ENCODE measurements at places on chromosomes 2 and 18.

DNA sequence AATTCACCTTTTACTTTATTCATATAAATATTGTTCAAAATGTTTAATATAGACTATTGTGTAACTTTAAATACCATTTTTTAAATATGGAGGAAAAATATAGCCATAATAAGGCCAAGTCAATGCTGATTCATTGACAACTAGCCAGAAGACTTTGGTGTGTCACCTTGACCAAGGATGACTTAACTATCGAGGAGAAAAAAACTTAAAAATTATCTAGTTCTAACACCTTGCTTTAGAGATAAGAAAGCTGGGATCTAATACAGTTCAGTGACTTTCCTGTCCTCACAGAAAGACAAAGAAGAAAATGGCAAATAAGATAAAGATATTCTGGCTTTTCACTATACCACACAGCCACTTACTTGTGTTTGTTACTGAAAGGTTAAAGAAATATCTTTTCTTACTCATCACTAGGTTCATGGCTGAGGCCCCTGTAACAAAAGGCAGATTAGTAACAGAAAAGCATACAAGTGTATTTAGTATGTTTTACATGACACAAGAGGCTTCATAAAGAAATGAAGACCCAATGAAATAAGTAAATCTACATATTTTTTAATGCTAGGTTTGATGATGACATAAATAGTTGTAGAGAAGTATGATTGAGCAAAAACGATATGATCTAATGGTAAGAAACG lies 65.9 kb upstream of the LRRTM1 start:
- DNase-seq, result no peak

GRCh38 chr2:21372654-21373053 lies 248.9 kb downstream of the TDRD15 start:
- DNase-seq, result no peak

GRCh38 chr2:216429428-216429827 lies 17.1 kb downstream of the SMARCAL1 start:
- no peak for DNase-seq

GRCh38 chr2:42227491-42227890 lies 58.3 kb downstream of the EML4 start:
- DNase-seq, result no peak

- no peak for DNase-seq
Measured at GRCh38 chr2:223095207-223095606, 43.2 kb downstream of the KCNE4 start.

GRCh38 chr2:15628899-15629855 lies 37.5 kb downstream of the DDX1 start:
- DNase-seq, result no peak

DNA sequence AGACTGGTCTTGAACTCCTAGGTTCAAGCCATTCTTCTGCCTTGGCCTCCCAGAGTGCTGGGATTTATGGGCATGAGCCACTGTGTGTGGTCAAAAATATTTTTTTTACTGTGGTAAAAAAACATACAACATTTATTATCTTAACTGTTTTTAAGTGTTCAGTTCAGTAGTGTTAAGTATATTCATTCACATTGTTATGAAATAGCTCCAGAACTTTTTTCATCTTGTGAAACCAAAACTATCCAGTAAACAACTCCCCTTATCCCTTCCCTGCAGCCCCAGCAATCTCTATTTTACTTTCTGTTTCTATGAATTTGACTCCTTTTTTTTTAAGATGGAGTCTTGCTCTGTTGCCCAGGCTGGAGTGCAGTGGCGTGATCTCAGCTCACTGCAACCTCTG lies 9.3 kb downstream of the RMC1 start:
- no peak for DNase-seq

- no peak for DNase-seq
Measured at GRCh38 chr2:181319286-181319685, 137.9 kb upstream of the ITGA4 start.

DNA sequence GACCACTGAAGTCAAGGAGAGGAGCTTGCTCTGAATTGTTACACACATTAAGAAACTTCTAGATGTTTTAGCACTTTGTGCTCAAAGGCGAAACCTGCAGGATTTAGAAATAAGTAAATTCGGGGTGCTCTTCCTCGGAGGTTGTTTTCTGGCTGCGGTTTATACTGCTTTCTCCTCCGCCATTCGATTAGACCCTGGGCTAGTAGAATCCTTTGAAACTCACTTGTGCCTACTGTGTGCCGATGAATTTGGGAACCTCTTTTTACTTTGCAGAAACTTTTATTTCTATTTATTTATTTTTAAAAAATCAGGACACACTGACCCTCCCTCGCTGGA lies 3.5 kb downstream of the MEIS1 start:
- DNase-seq, result no peak

DNA sequence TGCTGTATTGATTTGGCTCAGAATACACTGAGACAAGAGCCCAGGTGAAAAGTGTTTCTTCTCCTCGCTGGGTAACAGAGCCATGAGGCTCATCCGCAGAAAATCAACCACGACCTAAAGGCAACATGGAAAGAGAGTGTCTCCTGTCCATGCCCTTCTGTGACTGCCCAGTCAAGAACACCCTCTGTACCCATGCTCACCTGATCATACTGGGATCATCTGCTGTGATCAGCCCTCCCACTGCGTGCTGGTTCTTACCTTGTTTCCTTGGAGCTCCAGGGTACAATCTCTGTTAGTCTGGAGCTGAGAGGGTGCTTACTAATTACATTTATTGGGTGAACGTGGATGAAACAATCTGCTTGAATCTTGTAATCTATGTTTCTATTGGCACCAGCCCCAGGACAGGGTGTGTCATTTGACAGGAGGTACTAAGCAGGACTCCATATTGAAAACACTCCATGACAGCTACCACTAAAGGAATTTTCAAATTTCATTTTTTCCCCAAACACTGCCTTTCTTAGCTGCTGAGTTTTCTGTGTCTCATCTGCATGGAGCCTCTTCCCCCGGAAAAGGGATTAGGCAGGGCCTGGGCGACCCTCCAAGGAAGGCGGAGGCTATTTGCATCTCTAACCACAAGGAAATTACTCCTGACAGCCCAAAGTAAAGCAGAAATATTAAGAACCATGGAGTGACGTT lies 39.7 kb upstream of the GRP start:
- DNase-seq, result no peak

DNA sequence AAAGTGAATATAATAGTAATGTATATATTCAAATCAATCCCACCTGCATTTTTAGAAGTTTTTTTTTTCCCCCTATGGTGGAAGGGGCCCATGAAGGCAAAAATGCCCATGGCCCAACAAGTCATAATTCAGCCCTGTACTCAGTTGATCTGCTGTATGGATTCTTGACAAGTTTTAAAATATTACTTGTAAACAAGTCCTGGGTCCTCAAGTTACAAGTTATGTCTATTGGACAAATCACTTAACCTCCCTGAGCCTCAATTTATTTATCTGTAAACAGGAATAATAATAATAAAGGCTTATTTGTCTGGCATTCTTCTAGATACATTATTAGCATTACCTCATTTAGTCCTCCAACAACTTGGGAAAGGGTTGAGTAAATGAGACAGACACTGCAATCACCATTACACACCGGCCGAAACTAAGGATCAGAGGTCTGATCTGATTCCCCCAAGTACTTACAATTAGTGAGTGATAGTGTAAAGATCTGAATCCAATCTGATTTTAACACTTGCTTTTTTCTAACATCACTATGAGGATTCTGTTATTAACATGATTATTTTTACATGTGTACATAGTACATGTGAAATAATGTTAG lies 66.1 kb downstream of the PDE1A start:
- no peak for DNase-seq

GRCh38 chr2:12514168-12514567 lies 202.6 kb upstream of the TRIB2 start:
- no peak for DNase-seq

- no peak for DNase-seq
Measured at GRCh38 chr2:204972606-204973336, 427.5 kb downstream of the PARD3B start.

DNA sequence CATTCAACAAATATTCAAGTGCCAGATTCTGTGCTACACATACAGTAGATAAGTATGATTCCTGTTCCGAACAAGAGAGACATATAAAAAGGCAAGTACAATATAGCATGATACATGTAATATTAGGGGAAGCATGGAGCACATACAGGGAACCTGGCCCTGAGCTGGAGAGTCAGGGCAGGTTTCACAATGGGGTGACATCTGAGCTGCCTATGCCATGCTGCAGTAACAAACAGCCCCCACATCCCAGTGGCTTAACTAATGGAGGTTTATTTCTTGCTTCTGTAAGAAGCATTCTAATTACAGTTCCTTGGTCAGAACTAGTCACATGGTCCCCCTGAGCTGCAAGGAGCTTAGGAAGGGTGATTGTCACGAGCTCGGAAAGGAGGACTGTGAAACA lies 27.3 kb upstream of the TACR1 start:
- DNase-seq, result no peak

- no peak for DNase-seq
Measured at GRCh38 chr18:45980229-45980628, 13.1 kb upstream of the EPG5 start.

- no peak for DNase-seq
Measured at GRCh38 chr18:49072940-49073339, 122.2 kb upstream of the SMAD7 start.

GRCh38 chr2:63818271-63818670 lies 23.4 kb upstream of the UGP2 start:
- DNase-seq, result no peak

GRCh38 chr2:165196411-165196810 lies 7.4 kb downstream of the SCN3A start:
- DNase-seq, result no peak

GRCh38 chr2:20370191-20370590 lies 19.5 kb upstream of the PUM2 start:
- DNase-seq, result no peak

DNA sequence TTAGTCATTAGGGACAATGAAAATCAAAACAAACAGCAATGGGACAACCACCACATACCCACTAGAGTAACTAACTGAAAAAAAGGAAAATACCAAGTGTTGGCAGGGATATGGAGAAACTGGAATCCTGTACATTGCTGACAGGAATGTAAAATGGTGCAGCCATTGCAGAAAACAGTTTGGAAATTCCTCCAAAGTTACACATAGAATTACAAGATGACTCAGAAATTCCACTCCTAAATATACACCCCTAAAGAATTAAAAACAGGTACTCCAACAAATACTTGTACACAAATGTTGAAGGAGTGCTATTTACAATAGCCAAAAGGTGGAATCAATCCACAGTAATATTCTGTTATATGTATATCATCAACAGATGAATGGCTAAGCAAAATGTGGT lies 110.9 kb downstream of the ROCK1 start:
- DNase-seq, result no peak

GRCh38 chr18:22539051-22539765 lies 121.5 kb upstream of the CTAGE1 start:
- DNase-seq, result no peak

DNA sequence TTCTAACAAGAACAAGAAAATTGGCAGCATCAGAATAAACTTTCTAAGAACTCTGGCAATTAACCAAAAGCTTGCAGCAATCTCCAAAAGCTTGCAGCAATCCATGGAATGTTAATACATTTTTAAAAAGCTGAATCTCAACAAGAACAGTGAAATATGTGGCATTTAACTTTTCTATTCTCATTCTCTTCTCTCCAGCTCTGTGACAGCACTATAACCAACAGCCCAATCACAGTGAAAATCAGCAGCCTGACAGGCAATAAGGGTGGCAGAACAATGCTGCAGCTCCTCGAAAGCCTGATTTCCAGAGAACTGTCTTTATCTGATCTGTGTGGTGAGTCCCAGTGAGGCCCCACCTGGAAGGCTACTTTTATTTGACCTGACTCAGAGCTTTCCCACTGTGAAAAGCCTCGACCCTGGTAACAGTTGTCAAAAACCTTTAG lies 60.0 kb downstream of the TMEM131 start:
- DNase-seq, result no peak

Measured in hematopoietic multipotent progenitor cell treated with erythropoietin and hydrocortisone succinate and interleukin-3 and kit ligand, for 17 days (in vitro differentiated cells).